ENCODE measurements at places on chromosomes 11 and 22.
A peak's percentile ranks its signal among the peaks of the same experiment; 100 is the strongest.

DNA sequence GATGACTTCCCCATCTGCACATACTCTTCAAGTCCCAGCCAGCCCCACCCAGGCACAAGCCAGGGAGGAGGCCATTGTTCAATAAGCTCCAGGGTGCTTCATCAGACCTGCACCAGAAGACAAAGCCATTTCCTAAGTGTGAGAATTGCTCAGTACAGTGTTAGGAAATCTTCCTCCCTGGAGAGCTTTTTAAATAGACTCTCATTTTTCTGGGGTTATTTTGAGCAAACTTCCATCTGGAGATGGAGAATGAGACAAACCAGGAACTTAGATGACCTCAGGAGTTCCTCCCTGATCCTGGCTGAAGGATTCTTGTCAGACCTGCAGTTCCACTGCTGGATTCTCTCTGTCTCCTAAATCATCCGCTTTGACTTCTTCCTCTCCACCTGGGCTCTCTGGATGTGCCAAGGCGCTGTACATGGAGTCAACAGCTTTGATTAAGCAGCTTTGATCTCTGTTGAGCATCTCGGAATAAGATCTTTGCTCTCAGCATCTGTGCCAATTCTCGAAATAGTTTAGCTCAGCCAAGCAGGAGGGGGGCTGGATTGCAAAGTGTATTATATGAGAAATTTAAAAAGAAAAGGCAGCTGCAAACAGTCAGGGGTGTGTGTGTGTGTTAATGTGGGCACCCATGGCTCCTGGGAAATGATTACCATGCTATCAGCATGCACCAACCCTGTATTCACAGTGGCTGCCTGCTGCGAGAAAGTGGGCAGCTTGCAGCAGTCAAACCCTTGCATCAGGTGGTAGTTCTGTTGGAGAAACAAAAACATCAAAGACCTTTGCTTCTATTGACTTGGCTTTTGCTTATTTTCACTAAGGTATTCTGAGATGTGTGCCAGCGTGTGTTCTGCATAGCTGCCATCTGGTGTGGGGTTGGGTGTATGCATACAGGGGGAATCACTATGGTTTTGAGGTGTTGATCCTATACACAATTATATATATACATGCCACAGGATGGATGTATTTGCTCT, 70.2 kb upstream of the NAV2 start:
- no peak for DNase-seq

DNA sequence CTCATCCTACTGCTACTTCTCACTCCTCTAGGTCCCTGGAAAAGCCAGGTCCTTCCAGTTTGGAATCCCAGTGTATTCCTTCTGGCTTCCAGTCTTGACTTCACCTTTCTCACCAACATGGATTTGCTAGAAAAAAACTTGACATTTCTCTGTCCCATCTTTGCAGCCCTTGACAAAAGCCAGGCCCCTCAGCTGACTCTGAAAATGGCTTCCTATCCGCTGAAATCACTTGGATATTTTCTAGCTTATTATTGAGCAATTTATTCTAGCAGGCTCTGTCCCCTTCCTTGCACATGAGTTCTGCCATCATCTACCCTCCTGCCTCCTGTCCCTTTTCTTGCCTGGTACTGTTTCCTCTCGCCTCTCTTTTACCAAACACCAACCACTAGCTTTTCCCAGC, 427.2 kb downstream of the BUD13 start:
- DNase-seq: no peak

- DNase-seq: no peak
These were observed 343.5 kb downstream of the TENM4 start for GRCh38 chr11:79097246-79097875.

DNA sequence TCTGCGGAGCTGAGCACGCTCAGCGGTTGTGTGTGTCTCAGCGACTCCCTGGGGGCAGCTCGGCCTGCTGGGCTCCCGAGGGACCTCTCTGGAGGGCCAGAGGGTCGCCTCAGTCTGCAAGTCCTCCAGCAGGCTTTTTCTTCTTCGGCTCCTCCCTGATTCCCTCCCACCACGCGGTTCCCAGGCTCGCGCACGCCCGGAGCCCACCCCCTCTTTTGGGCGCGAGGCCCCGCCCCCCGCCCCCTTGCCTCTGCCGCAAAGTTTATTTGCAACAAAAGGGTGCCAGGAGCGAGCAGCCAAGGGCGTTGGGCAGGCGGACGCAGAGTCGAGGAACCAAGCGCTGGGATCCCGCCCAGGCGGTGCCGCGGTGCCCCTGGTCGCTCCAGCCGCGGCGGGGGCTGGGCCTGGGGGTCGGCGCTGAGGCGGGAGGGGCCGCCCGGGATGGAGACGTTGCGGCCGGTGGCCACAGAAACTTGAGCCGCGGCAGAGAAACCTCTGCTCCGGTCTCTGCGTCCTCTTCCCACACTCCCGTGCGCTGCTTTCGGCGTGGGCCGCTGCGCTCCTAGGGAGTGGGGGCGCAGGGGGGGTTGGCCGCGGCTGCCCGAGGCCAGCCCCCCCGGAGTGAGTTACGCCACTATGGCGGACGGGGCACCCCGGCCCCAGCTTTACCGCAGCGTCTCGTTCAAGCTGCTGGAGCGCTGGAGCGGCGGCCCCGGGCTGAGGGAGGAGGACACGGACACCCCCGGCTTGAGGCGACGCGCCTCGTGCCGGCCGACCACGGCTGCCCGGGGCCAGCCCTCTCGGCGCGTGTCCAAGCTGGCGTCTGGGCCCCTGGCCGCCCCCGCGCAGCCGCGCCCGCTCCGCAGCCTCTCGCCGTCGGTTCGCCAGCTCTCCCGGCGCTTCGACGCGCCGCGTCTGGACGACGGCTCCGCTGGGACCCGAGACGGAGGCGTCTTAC, at the start of gene ARHGEF17:
Gene ARHGEF17, plus strand, starts transcription at position 274 of the 958 bp plus-strand sequence. Its CDS starts 363 bp downstream, at position 637.
- DNase-seq: peak; percentile 80

GRCh38 chr11:33197915-33198727, 36.8 kb upstream of the CSTF3 start:
- no peak for DNase-seq

GRCh38 chr11:113022262-113022661, 61.0 kb downstream of the NCAM1 start:
- no peak for DNase-seq

GRCh38 chr11:42085736-42086135, 626.3 kb upstream of the LRRC4C start:
- no peak for DNase-seq

Measured in posterior cingulate gyrus (tissue), 11 donors.